Activated CD4-positive, alpha-beta T cell treated with anti-CD3 and anti-CD28 coated beads, Interleukin-2, amount 50 U/mL, for 1 hour (primary cell): ENCODE measurements at places on chromosomes 16 and 17.

GRCh38 chr16:87297918-87298631, 19.1 kb downstream of the C16orf95 start:
- peak; percentile 34 for DNase-seq

GRCh38 chr16:8631373-8631772, 9.9 kb downstream of the METTL22 start:
- no peak for DNase-seq

- peak; percentile 5 for DNase-seq
These were observed 694 bp upstream of the TBCD start for GRCh38 chr17:82751171-82751570.

DNA sequence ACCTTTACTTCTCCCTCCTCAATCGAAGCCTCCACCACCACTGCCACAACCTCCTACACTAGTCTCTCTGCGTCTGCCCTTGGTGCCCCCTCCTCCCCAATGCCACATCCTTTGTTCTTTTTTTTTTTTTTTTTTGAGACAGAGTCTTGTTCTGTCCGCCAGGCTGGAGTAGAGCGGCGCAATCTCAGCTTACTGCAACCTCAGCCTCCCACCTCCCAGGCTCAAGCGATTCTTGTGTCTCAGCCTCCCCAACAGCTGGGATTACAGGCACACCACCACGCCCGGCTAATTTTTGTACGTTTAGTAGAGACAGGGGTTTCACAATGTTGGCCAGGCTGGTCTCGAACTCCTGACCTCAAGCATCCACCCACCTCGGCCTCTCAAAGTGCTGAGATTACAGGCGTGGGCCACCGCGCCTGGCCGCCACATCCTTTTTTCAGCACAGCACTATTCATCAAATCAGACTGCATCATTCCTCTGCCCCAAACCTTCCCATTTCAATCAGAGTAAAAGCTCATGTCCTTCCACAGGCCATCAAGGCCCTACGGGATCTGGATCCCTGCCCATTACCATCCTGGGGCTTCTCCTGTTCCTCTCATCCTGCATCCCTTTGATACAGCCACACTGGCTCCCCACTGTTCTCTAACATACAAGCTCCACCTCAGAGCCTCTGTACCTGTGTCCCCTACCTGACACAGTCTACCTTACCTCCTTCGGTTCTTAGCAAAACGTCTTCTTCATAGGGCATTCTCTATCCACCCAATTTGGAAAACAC, 2.0 kb downstream of the KLHL11 start:
- DNase-seq, result peak; percentile 3

GRCh38 chr16:11196286-11196828, 59.6 kb downstream of the SOCS1 start:
- DNase-seq, result no peak

GRCh38 chr17:14621826-14622614, 321.1 kb downstream of the HS3ST3B1 start:
- DNase-seq, result no peak

- no peak for DNase-seq
These were observed 51.0 kb upstream of the NOL11 start for GRCh38 chr17:67666710-67667109.

DNA sequence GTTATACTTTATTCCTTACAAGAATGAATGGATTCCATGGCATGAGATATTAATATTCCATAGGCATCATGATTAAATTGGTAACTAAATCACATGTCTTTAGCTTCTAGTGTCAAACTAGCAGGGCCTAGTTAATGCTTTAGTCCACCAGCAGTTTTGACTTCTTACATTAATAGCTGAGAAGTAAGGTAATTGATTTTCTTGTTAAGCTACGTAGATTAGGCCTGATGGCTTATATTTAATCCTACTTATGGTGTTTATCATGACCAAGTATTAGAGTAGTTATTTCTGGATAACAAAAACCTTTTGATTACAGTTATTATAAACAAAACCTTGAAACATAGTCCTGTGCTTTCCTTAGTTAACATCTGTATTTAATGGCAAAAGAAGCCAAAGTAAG, 184.5 kb downstream of the TANC2 start:
- DNase-seq, result no peak

- DNase-seq, result no peak
These were observed 4.3 kb upstream of the C16orf92 start for GRCh38 chr16:30018731-30019158.

GRCh38 chr17:63519972-63520882, 2.9 kb upstream of the KCNH6 start:
- no peak for DNase-seq

DNA sequence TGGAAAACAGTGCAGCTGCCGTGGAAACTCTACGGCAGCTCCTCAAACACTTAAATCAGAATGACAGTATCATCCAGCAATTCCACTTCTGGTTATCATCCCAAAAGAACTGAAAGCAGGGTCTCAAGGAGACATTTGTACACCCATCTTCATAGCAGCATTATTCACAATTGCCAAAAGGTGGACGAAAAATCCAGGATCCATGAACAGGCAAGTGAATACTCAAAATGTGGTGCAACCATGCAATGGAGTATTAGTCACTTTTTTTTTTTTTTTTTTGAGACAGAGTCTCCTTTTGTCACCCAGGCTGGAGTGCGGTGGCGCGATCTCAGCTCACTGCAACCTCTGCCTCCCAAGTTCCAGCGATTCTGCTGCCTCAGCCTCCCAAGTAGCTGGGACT, 10.6 kb upstream of the AATK start:
- DNase-seq, result no peak

DNA sequence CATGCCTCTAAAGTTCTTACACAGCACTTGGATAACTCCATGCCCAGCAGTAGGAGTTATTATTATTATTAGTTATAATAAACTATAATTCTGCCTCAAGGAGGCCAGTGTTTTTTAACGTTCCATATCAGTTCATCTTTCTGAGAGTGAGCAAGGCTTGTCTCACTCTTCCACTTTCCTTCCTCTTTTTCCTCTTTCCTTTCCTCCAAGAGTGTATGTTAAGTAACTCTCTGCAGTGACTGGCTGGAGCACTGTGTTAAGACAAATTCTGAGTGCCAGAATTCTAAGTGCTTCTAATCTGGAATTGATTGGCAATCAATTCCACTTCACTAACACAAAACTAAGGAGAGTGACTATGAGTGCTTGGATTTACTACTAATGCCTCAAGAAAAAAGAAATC, 16.4 kb downstream of the CLEC19A start:
- no peak for DNase-seq

DNA sequence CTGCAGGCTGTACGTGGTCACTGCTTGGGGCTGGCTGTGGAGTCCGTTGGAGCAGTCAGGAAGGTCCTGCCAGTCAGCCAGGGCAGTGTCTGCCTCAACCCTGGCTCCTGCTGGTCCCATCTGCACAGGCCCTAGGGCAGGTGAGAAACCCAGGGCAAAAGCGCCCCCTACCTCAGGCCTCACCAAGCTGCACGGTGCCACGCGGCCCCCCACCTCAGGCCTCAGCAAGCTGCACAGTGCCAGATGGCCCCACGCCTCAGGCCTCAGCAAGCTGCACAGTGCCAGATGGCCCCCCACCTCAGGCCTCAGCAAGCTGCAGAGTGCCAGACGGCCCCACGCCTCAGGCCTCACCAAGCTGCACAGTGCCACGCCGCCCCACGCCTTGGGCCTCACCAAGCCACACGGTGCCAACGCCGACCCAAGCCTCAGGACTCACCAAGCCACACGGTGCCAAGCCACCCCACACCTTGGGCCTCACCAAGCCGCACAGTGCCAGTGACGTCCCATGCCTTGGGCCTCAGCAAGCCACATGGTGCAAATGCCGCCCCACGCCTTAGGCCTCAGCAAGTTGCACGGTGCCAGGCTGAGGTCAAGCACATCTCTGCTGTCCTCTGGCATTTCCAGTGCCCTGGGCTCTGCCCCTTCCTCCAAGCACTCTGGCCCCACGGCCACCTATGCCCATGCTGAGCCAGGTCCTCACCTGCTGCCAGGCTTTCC, 5.5 kb downstream of the TMEM204 start:
- peak; percentile 43 for DNase-seq

- DNase-seq, result no peak
These were observed 3.4 kb downstream of the CAMKK1 start for GRCh38 chr17:3889325-3890012.
